Chondrocyte (in vitro differentiated cells): ENCODE measurements at places on chromosomes 4 and X. TPM values are rescaled to one million over a fixed set of nuclear protein-coding genes. Genes with fewer than 3 reads are reported as not detected.

DNA sequence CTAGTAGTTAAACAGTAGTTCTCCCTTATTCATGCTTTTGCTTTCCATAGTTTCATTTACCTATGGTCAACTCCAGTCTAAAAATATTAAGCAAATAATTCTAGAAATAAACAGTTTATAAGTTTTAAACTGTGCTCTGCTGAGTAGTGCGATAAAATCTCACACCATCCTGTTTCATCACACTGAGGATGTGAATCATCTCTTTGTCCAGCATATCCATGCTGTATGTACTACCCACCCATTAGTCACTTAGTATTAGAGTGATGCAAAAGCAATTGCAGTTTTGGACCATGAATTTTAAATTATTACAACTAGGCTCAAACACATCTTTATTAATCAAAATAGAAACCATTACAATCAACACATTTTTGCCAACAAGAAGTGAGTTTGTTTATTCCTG lies 187.4 kb downstream of the TEX13C start:
- no peak for DNase-seq

- no peak for DNase-seq
Measured at GRCh38 chr4:85407546-85407945, 67.4 kb upstream of the ARHGAP24 start.

Gene ETDA
- not detected in 3 replicates for total RNA-seq

Gene SSX2
- total RNA-seq, result not detected in 3 replicates

Gene STPG2
- total RNA-seq, result 0.12 to 0.77 TPM in 2 of 3 replicates, not detected in the other

GRCh38 chr4:92021203-92021602 lies 282.6 kb upstream of the GRID2 start:
- DNase-seq, result no peak
